ENCODE measurements at places on chromosomes 5 and 9.

DNA sequence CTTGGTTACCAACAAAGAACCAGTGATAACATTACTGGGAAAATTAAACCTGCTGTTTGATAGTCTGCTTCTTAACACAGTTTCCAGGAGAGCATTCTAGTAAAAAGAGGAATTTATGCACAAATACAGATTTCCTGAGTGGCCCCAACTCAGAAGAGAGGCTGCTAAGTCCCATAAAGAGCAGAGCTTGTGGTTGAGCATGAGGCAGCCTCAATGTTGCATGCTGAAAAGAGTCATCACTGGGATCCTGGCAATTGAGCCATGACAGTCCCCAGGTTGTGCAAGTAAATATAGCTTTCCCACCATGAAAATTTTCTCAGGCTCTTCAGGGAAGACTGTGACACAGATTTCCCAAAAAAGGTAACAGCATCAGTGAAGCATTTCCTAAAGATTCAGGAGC is 47.5 kb upstream of the ADRB2 start:
- no peak for DNase-seq

DNA sequence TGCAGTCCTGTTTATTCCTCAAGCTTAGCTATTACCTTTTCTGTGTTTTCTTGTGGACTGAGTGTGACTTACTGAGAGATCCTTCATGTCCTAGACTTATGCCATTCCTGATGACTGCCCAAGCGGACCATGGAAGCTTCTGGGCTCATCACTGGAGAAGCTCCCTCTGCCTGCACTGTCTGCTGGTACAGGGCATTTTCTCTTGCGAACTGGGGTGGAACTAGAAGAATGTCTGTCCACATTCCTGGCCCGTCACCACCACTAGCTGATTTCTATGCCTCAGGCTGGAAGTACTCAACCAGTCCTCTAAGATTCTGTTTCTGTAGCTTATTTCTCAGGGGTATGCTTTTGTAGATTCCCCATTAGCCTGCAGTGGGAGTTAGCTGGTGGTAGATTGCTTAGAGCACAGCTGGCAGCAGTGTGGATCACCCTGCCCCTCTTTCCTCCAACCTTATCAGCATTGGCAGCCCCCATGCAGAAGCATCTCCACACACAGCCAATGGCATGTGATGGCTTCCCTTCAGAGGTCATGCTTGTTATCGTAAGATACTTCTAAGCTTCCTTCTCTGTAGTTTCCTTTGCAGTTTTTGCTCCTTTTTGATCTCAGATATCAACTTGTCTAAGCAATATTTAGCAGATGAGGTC is 12.4 kb downstream of the SLC36A1 start:
- DNase-seq: no peak

- DNase-seq: no peak
Observed at GRCh38 chr9:36935768-36936497, 98.1 kb downstream of the PAX5 start.

DNA sequence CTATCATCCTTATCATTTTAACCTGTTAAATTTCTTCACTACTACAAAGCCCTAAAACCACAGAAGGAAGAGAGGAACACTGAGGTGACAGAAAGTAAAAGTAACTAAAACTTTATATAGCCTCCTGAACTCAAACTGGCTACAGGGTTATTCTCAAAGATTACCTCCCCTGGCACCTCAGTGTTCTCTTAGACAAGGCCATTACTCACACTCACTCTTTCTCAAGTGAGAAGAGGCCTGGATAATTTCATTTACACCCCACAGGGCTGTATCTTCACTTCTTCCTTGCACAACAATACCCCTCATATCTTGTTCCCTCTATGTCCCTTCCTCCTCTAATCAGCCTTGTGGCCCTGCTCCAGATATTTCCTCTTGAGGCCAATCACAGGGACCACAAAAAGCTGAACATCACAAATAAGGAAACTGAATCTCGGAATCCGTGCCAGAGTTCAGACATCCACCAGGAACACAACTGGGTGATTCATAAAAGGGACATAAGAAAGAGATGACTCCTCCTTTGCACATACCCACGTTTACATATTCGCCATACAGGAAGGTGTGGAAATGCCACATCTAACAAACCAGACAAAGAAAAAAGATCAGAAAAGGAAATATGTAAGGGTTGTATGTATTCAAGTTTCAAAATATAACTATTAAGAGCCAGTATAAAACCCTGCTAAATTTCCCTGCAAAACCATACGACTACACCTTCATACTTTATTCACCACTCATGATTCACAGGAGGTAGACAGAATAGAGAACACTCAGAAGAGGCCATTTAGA is 1.7 kb upstream of the KLHL3 start:
- no peak for DNase-seq

DNA sequence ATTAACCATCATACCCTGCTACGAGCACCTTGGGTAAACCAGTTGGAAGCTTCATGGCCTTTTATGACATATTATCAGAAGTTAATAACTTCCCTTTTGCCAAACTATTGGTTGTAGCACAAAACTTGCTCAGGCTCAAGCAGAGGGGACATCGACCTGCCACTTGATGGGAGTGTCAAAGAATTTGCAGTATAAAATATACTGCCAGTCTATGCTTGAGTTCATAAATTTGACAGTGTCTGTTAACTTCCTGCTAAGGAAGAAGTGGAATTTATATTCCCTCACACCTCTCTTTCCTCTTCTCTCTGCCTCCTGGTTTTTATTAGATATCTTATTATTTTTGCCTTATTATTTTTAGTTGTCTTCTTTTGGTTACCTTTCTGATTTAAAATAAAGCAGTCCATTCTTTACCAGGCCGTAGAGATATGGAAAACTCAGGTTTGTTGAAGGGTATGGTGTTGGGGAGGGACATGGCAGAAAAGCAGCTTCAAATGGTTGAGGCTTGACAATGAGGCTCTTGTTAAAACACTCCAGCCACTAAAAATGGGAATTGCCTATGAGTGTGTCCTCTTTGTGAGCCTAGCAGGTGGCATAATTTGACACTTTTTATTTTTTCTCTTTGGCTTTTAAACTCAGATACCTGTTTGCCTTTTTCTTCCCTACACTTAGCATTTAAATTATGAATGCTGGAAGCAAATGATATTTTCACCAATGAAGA is 298.0 kb downstream of the DOCK8 start:
- DNase-seq: no peak

DNA sequence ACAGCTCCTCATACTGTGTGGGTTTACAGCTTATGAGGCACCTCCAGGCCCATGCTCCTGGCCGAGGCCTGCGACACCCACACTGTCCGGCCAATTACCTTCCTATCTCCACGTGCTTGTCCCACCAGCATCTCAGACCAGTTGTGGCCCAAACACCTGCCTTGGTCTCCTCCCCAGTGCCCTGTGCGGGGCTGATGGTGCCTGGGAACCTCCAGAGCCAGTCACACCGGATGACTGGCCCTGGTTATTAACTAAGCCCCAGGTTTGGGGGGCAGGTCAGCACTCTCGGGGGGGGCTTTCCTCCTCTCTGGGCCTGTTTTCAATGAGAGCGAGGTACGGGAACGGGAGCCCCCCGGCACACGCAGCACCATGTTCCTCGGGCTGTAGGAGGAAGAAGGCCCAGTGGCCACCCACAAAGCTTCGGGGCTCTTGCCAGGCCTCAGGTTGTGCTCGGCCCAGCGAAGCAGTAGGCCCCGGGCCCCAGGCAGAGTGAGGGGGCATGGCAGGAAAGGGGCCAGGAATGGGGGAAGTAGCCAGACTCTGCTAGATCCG is 76.0 kb upstream of the PHYKPL start:
- no peak for DNase-seq

DNA sequence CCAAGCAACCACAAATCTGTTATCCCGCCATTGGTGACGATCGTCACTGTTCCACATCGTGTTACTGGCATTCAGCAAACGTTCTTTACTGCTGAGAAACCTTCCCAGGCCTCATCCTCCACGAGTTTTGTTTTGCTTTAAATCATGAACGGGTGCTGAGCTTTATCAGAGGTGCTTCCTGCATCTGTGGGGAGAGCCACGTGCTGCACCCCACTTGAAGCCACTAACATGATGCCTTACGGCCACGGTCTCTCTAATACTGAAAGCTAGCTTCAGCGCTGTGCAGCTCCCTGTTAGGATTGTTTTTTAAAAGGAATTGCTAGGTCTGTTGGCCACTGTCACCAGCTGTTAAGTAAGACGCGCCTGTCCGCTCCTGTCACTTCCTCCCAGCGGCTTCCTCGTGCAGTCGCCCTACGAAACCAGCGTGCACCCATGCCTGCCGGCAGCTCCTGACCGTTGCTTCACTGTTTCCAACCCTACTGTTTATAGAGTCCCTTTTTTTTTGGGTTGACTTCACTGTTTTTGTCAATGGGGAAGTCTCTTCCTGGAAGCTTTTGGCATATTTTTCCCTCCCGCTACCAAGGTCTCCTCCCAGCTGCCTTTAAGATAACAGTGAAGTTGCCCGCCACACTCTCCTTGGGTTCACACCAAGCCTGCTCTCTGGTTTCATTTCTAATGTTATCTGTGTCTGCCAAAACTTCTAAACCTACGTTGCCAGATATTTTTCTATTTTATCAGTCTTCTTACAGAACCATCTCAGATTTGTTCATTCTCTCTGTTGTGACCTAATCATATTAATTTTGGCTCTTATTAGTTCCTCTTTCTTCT is 20.3 kb downstream of the LPCAT1 start:
- no peak for DNase-seq

DNA sequence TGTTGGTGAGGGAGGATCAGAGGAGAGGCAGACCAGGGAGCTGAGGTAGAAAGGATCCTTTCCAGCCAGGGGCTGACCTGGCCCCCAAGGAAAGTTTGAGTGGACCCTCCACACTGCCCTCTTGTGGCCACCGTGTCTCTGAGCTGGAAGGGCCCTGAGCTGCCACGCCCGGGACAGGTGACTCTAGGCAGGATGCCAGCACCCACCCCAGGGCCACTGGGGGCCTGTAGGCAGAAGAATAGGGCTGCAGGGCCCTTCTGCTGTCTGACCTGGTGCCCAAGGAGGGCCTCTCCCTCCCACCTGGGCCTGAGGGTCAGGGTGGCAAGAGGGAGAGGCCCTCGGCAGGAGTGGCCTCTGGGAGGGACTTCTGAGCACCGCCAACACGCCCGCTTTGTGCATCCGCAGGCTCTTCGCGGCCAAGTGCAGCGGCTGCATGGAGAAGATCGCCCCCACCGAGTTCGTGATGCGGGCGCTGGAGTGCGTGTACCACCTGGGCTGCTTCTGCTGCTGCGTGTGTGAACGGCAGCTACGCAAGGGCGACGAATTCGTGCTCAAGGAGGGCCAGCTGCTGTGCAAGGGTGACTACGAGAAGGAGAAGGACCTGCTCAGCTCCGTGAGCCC is 76.8 kb downstream of the LMX1B start:
- no peak for DNase-seq

- DNase-seq: no peak
Observed at GRCh38 chr5:33841891-33842290, 49.9 kb downstream of the ADAMTS12 start.

DNA sequence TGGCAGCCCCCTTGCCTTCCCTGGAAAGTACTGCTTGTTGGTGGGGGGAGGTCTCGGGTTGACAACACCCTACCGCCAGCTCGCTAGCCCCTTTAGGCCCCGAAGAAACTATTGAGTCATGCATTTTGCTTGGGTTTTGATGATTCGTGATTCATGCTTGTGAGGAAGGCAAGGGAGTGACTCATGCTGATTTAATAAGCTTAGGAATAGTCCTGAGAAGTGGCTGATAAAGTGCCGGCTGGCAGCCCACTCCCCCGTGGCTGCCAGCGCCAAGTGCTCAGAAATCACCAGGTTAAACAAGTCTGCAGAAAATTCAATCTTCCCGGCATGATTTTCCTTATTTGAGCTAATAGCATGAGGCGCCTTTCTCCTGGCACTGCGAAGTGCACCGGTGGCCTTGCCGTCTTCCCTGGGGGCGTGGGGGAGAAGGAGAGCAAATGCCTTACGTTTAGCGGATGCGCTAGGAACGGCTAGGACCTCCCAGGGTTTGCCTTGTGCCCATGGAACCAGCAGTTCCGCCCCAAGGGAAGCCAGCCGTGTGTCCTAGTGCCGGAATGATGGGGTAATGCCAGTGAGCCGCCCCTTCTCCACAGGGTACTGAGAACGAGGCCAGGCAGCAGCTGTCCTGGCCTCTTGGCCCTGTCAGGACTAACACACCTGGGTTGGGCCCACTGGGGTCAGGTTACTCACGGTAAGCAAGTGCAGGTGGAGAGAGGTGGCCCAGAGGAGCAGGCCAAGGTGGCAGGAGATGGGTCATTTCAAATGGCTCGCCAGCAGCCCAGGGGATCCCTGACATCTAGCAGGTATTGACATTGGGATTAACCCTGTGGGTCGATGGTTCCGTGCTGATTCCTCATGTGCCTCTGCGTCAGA is 151.9 kb downstream of the MACROH2A1 start:
- no peak for DNase-seq

DNA sequence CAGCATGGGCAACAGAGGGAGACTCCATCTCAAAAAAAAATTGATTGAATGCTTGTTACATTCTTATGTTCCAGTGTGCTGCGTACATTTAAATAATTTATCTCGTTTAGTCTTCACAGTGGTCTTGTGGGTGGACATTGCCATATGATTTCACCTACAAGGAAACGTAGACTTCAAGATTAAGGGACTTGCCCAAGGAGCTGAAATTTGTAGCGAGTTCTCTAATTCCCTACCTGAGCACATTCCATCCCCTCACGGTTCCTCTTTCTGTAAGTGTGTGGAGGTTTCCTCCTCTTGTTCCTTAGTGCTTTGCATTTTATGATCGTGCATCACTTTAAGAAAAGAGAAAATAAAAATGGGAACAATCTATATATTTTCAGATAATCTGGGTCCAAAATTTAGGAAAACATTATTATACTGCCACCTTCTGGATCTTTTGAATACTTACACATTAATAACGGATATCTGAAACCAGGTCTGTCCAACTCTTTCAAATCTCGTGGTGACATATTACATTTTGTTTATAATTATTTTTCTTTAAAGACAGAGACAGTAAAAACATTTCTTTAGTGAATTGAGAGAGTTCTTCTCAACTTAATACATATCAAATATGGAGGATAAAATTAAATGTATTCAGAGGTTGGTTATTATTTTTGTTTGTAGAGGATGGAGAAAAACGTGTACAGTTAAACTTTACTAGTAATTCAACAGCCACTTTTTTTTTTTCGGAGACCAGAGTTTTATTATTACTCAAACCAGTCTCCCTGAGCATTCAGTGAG is 29.9 kb upstream of the C7 start:
- DNase-seq: no peak

GRCh38 chr5:95411474-95411873 is 20.3 kb downstream of the FAM81B start:
- DNase-seq: no peak

DNA sequence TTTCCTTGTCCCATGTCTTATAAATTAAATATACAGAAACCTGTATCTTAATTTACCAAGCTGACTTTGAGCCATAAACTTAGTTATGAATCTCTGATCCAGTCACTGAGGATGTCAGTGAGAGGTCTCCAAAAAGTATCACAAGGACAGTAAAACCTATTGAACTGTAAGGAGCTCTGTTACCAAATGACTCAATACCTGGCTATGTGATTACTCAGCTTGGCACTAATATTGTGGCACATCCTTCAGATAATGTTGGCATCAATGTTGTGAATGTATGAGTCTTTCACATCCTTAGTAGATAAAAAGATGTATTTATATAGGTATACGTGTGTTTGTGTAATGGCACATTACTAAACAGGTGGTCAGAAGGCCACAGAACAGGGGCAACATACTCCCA is 18.0 kb upstream of the CAPSL start:
- DNase-seq: no peak

GRCh38 chr9:38257626-38258215 is 134.8 kb upstream of the ALDH1B1 start:
- DNase-seq: no peak
